M059J (cell line): ENCODE measurements at places on chromosomes 12 and 14. TPM values are rescaled to one million over a fixed set of nuclear protein-coding genes. Genes with fewer than 3 reads are reported as not detected.

Gene TESPA1
- total RNA-seq = 1.5 and 2.1 TPM in 2 replicates

Gene NRL
- total RNA-seq = 1.3 and 4.9 TPM in 2 replicates

- no peak for DNase-seq
Measured at GRCh38 chr14:85334316-85334715, 195.6 kb upstream of the FLRT2 start.

Gene TMEM132D
- total RNA-seq = 0.05 TPM in 1 of 2 replicates, not detected in the other

Gene KNTC1
- total RNA-seq = 36.5 and 44.7 TPM in 2 replicates

GRCh38 chr14:99529899-99530298, 48.7 kb downstream of the CCNK start:
- no peak for DNase-seq

DNA sequence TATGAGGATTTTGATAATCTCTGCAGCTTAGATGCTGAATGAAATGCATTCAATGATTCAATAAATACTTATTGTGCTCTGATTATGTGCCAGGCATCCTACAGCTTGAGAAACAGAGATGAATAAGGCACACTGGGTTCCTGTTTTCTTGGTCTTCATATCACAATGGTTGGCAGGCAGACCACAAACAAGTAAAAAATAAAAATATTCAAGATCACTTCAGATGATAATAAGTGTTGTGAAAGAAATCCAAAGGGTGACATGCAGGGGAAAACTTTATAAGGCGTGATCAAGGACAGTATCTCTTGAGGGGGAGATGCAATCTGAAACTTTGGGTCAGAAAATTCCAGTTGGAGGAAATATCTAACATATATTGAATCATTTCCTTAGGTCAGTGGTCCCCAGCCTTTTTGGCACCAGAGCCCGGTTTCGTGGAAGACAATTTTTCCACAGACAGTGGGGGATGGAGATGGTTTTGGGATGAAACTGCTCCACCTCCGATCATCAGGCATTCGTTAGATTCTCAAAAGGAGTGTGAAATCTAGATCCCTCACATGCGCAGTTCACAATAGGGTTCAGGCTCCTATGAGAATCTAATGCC, 73.7 kb upstream of the RAP1B start:
- peak; percentile 31 for DNase-seq

DNA sequence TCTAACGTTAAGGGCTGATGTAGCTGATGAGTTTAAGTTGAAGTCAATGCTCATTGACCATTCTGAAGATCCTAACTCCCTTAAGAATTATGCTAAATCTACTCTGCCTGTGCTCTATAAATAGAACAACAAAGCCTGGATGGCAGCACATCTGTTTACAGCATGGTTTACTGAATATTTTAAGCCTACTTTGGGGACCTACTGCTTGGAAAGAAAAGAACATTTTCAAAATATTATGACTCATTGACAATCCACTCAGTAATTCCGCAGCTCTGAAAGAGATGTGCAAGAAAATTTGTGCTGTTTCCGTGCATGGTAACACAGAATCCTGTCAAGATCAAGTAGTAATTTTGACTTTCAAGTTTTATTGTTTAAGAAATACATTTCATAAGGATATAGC, 35.0 kb upstream of the NAV3 start:
- peak; percentile 22 for DNase-seq

- DNase-seq = no peak
Measured at GRCh38 chr14:22978487-22978837, 3.9 kb downstream of the AJUBA start.

Gene SOAT2
- 0.22 TPM in 1 of 2 replicates, not detected in the other for total RNA-seq

DNA sequence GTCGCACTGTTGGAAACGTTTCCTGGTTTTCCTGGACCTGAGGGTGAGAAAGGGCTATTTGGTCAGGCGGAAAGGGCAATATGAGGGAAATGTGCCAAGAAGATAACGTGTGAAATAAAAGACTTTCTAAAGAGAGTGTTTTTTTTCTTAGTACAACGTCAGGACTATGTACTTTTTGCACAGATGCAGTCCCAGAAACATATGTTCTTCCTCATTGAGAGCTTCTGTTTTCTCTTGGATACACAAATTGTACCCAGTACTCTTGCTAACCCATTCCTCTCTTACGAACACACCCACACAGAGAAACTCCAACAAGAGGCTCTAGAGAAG, 669 bp upstream of the PKP2 start:
- DNase-seq = no peak

Gene KRT3
- not detected in 2 replicates for total RNA-seq

GRCh38 chr12:111271674-111272418, 97.0 kb downstream of the PHETA1 start:
- DNase-seq = no peak

- DNase-seq = no peak
Measured at GRCh38 chr12:64455506-64455905, 3.6 kb downstream of the TBK1 start.

GRCh38 chr14:101824339-101824727, 62.8 kb downstream of the PPP2R5C start:
- DNase-seq = no peak

DNA sequence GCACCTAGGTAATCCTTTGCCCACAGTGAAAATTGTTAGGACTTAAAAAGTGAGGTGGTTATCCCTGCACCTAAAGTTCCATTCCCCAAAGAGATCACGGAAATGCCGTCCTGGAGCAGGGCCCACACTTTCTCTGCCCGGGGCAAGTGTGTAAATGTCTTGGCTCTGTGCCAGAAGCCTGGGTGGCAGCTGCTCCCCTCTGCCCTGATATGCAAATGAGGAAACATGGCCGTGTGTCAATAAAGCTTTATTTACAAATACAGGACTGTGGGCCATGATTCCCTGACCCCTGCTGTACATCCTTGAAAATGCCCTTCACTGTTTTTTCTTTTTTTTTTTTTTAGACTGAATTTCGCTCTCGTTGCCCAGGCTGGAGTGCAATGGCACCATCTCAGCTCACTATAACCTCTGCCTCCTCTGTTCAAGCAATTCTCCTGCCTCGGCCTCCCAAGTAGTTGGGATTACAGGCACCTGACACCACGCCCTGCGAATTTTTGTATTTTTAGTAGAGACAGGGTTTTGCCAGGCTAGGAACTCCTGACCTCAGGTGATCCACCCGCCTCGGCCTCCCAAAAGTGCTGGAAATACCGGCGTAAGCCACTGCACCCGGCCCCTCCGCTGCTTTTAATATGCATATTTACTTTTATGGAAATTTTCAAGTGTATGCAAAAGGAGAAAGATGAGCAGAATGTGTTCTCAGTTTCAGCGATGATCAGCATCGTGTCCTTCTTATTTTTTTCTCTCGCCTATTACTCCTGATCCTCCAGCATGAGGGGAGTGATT, 75.5 kb downstream of the GALNT9 start:
- DNase-seq = no peak

GRCh38 chr12:69106482-69107118, 132.8 kb upstream of the CPSF6 start:
- DNase-seq = no peak

DNA sequence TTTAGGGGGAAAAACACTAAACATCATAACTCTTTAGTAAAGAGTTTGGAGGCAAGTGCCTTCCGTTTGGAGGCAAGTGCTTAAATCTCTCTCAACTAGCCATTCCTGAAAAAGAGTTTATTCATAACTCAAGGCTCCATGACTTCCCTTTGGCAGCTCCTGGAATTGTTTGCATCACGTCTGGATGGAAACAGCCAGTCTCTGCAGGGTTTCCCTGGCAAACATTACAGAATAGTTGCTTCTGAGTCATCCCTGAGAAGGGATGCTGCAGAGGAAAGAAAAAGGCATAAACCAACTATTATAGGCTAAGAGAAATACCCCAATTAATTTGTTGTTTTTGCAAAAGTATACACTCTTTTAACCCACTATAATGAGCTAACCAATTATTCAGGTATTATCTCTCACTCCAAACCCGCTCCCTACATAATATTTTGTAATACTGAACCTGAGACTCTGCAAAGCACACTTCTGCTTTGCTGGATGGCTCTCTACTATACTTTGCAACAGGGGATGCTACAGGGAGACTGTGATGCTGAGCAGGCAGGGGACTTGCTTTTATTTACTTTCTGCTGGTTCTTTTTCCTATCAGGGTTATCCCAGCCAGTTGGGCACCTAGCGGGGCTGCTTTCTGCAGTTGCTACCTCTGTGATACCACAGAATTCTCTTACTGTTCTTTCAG, 497.7 kb downstream of the FUT8 start:
- peak; percentile 18 for DNase-seq

- DNase-seq = no peak
Measured at GRCh38 chr12:75525263-75525662, 13.9 kb upstream of the KRR1 start.

GRCh38 chr12:116159593-116160200, 117.8 kb downstream of the MED13L start:
- no peak for DNase-seq

Gene FAM222A
- total RNA-seq = 0.89 and 2.1 TPM in 2 replicates
